ENCODE measurements at places on chromosomes 12 and 14.

- no peak for DNase-seq
These were observed 27.3 kb downstream of the ZC3H14 start for GRCh38 chr14:88590173-88590572.

DNA sequence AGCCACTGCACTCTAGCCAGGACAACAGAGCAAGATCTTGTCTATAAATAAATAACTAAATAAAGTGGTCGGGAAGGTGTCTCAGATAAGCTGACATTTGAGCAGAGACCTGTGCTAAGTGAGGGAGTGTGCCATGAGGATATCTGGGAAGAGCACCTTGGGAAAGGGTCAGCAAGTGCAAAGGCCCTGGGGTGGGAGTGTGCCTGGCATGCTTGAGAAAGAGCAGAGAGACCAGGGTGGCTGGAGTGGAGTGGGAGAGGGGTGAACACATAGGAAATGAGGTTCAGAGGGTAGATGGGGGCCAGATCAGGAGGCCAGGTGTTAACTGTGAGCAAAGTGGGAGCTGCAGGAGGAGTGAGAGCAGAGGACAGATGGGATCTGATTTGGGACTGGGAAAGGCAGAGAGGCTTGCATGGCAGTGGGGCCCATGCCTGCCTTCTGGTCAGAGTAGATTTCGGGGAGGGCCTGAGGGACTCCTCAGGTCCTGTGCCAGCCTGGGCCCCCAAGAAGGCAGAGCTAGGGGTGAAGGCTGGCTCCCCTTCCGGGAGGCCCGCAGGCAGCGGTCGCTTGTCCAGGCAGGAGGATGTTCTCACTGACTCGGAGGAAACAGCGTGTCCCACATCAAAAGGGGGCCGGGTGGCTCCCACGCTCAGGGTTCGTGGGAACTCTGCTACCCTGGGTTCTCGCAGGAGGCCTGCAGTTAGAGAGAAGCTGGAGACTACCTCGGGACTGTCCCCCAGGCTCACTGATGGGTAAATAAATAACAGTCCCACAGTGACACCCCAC, 32.6 kb downstream of the DTX1 start:
- peak; percentile 23 for DNase-seq

- no peak for DNase-seq
These were observed 37.3 kb downstream of the PPP1R12A start for GRCh38 chr12:79897617-79898016.

DNA sequence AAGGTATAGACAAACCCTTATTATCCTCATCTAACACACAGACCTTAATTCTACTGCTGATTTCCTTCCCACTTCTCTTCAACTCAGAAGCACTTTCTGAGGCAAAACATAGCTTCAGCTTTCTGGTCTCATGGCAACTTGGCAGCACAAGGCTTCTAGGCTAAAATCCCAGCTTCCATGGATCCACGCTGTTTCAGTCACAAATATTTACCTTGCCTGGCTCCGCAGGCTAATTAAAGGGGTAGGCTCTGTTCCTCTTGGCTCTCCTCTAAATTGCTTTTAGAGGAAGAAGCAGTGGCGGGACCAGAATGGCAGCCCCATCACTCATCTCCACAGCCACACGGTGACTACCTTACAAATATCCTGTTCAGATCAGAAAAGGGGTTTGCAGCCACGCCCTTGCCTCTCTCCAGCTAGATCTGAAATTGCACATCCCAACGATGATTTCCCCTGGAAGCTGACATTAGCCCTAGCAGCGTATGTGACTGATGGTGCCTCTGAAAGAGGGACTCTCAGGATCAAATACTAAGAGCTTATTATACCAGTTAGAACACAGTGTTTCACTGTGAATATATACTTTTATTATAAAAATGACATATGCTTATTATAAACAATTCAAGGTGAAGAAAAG, 221.5 kb upstream of the NUDT4 start:
- no peak for DNase-seq

- DNase-seq: no peak
These were observed 46.8 kb downstream of the TRMT5 start for GRCh38 chr14:60933920-60934655.

- no peak for DNase-seq
These were observed 72.5 kb downstream of the TRAF3 start for GRCh38 chr14:102849526-102850379.

DNA sequence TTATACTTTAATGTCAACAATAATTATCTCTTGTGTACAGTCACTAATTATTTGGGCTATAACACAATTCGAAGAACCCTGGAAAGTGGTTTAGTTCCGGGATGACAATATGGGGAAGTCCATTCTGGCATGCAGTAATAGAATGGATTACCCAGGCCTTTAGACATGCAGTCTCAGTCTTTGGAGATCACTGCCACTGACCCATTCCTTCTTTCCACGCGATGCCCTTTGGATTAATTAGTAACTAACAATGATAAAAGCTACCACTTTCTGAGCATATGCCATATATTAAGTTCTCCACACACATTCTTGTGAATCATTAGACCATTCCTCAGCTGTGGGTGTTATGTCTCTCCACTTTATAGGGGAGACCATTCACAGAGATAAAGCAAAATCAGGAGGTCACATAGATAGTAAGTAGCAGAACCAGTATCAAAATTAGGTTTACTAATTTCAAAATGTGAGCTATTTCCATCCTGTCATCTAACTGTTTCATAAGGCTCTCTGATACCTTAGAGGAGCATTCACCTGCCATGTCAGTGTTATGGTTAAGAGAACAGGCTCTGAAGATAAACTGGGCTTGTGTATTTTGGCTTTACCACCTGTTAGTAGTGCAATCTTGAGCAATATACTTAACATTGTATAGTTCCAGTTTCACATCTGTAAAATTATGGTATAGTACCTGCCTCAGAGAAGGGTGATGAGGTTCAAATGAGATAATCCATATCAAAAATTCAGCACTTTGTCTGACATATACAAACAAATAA, 27.2 kb upstream of the KCNJ8 start:
- DNase-seq: no peak

DNA sequence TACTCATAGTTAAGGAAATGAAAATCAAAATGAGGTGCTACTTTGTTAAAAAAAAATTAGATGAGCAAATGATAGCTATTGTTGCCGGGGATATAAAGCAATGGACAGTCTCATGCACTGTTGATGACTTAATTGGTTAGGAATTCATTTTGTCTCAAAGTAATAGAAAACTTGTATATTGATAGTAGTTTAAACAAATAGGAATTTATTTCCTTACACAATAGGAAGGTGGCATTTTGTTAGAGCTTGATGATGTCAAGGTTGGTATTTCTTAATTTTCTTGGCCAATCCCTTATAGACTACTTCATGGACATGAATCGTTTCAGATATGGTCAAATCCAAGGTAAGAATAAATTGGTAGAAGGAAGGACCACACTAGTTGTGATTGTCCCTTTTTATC, 7.8 kb downstream of the PRPF39 start:
- DNase-seq: no peak

DNA sequence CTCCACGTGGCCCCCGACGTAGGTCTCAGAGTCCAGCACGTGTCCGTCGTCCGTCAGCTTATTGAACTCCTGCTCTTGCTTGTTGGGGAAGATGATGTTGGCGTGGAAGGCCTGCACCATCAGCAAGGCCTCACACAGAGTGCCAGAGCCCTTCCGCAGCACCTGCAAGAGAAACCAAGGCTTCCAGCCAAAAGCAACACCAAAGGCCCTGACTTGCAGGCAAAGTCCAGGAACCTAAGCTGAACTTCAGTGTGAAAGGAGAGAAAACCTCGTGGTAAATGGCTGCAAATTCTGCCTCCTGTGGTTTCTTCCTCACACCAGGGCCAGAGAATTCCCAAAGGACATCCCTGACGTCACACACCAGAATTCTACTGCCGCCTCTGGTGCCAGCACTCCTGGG, 14.5 kb downstream of the POLE start:
- DNase-seq: no peak

GRCh38 chr12:25904442-25904841, 54.0 kb upstream of the RASSF8 start:
- DNase-seq: no peak

Measured in activated T-helper 1 cell treated with anti-CD3 and anti-CD28 coated beads, Interleukin-2, amount 50 U/mL, for 16 hours (primary cell).